ENCODE measurements at places on chromosomes 7 and 10.

DNA sequence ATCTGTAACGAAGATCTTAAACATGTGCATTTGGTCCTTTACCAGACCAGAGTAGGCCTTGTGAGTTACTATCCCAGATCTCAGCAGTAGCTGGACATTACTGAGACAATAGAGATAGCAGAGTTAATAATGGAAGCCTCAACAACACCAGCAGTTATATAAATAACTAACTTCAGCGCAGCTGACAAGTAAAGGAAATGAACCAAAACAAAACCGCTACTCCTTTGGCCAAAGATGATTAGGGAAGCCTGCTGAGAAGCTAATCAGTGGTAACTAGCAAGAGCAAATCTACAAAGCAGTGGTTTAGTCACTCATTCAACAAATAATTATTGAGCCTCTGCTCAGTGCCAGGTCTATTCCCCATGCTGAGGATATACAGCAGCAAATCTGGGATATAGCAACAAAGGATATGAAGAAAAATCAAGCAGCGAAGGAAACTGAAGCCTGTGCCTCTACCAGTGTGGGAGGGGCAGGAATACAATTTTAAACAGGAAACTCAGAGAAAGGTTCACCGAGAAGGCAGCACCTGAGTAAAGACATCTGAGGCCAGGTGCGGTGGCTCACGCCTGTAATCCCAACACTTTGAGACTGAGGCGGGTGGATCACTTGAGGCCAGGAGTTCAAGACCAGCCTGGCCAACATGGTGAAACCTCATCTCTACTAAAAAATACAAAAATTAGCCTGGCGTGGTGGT lies 103.6 kb downstream of the ELMO1 start:
- DNase-seq = no peak

GRCh38 chr10:26460736-26461135 lies 22.6 kb downstream of the APBB1IP start:
- no peak for DNase-seq

GRCh38 chr10:104472505-104472904 lies 118.9 kb downstream of the CFAP58 start:
- DNase-seq = no peak

DNA sequence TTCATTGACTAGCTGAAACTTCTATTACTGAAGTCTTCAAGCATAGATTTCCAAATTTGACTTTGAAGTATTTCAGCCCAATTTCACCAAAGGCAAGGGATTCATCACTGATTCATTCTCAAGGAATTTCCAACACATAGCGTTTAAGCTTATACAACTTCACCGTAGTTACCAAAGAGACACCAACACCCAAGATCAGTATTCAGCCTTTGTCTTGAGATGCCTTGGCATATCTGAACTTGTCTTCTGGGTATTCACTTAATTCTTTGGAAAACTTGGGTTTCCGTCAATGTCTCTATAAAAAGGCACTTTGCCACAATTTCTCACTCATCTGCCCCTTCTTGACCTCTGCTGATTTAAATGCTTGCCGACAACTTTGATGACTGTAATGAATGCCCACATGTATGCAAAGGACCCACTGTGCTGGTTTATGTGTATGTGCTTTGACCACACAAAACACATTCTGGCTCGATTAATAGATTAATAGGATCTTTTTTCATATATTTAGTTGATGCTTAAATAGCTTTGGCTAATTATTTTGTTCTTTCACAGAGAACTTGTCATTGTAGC lies 49.6 kb downstream of the TES start:
- no peak for DNase-seq

DNA sequence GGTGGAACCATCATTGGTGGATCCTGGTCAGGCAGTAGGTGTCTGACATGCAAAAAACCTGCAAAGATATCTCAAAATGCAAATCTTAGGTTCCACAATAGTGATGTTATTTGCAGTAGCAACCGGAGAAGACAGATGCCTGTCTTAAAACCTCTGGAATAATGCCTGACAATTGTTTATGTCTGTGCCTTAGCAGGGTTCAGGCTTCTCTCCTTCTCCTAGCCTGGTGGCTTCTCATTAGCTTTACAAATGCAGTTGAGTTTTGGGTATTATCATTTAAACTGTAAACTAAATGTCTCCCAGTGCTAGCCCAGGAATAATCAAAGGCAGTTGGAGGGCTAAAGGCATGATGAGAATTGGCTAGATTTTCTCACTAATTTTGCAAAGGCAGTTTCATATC lies 146.3 kb upstream of the NRG3 start:
- no peak for DNase-seq

DNA sequence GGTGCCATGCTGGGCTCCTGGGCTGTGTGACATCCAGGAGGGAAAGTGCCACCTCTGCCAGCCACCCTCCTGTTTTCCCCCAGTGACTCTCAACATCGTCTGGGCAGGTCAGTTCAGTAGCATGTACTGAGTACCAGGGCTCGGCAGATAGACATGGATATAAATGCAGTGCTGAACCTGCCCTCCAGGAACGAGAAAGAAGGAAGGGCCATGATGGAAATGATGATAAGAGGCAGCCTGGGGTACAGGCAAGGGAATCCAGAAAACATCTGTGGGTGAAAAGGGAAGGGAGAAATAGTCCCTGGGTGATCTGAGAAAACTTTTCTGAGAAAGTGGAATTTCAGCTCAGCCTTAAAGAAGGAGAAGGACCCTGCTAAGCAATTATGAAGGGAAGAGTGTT lies 12.1 kb downstream of the CNNM1 start:
- no peak for DNase-seq

- DNase-seq = no peak
Measured at GRCh38 chr10:8189458-8189857, 135.0 kb downstream of the GATA3 start.

GRCh38 chr7:73366127-73366526 lies 38.2 kb downstream of the FKBP6 start:
- DNase-seq = no peak

GRCh38 chr10:96588616-96589419 lies 2.0 kb upstream of the TM9SF3 start:
- peak; percentile 23 for DNase-seq

DNA sequence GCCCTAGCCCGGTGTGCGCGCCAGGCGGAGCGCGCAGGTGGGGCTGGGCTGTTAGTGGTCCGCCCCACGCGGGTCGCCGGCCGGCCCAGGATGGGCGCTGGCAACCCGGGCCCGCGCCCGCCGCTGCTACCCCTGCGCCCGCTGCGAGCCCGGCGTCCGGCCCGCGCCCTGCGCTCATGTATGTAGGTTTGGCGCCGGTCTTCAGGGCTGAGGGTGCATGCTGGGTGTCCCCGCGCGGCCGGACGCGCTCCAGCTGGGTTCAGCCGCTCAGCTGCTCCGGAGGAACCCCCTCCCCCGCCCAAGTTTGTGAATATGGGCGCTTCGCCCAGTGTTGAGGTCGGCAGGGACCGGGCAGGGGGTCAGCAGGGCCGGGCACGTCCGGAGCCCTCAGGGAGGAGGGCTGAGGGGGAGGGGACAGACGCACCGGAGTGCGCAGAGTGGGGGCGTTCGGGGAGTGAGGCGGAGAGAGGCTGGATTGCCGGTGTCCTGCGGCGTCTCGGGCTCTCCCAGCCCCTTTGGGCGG lies 559 bp downstream of the VWC2 start:
- no peak for DNase-seq

GRCh38 chr10:14017467-14017866 lies 313.3 kb downstream of the FRMD4A start:
- no peak for DNase-seq

GRCh38 chr7:121390617-121391016 lies 5.5 kb downstream of the FAM3C start:
- no peak for DNase-seq

DNA sequence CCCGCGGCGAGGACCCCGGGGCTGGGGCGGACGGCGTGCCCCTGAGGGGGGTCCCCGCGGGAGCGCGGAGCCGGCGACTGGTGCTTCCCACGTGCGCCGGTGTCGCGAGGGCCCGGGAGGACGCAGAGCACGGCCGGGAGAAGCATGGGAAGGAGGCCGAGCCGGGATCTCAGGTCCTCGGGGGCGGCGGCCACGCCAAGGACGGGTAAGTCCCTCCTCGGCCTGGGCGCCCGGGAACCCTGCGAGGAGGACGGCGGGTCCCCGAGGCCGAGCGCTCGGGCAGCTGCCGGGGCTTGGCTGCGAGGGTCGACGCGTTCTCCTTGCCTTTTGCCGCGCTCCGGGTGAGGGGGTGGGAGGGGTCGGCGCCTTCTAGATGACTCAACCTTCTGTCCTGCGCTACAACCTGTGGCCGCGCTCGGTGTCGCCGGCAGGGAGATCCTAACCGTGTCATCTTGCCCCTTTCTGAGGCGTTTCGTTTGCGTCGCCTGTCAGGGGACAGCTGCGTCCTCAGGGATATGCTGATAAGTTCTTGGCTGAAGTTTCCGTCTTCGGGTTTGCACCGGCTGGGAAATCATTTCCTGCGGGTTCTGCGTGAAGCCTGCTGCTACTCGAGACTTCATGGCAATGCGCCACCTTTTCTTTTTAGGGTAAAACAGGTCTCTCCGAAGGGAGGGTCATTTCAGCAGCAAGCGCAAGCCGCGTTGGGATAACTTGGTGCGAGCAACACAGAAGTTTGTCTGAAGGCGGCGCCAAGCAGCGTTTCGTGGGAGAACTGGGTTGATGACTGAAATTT lies 529 bp downstream of the TASOR2 start:
- DNase-seq = peak; percentile 72

DNA sequence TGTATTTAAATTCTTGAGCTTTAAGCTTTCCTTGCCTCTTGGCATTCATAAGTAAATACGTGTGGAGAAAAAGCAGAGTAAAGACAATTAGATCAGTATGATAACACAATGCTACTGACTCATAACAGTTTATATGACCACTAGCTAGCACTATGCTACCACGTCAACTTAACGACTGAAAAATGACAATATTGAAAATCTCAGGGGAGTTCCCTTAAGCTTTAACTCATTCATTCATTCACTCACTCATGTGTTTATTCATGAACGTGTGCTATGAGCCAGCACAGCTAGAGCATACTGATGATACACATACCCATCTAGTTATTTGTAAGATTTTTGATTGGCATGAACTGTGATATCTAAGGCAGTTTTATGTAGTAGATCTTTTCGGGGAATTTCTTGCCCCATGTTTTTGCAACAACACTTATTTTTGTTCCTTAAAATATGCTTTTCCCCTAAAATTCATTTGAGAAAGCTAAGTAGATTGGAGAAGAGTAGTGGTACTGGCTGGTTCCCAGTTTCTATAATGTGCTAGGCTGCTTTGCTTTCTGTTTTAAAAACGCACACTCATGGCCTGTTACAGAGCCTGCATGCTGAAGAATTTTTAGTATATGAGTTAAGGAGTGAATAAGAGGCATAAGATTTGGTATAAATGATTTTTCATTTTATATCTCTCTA lies 57.4 kb upstream of the ACBD5 start:
- DNase-seq = no peak

DNA sequence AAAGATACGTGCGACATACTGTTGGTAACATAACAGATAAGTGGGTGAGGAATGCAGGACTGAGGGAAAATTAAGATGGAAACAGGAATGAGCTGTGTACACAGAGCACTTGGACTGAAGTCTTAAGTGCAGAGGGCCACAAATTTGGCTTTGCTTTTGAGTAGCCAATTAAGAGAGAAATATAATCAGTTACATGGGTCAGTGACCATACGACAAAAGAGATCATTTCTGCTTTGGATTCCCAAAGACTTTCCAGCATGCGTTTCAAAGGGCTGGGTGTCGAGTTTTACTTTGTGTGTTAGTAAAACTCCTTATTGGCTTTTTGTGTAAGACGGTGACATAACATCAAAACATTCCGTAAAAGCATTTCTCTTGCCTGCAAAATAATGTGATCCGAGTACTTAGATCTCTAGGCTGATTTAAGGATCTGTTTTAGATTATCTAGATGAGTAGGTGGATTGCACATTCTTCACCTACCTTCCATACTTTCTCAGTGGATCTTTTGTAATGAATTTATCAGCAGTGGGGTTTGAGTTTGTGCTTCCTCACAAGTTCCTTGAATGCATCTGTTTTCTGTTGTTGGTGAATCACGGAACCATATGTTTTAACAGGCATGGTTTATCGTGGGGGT lies 7.5 kb downstream of the RABGEF1 start:
- DNase-seq = no peak

- DNase-seq = no peak
Measured at GRCh38 chr10:131834152-131834810, 66.5 kb upstream of the PPP2R2D start.

GRCh38 chr7:106862317-106863089 lies 2.6 kb upstream of the PIK3CG start:
- no peak for DNase-seq

GRCh38 chr7:75575488-75576121 lies 83.5 kb downstream of the SPDYE5 start:
- DNase-seq = no peak

DNA sequence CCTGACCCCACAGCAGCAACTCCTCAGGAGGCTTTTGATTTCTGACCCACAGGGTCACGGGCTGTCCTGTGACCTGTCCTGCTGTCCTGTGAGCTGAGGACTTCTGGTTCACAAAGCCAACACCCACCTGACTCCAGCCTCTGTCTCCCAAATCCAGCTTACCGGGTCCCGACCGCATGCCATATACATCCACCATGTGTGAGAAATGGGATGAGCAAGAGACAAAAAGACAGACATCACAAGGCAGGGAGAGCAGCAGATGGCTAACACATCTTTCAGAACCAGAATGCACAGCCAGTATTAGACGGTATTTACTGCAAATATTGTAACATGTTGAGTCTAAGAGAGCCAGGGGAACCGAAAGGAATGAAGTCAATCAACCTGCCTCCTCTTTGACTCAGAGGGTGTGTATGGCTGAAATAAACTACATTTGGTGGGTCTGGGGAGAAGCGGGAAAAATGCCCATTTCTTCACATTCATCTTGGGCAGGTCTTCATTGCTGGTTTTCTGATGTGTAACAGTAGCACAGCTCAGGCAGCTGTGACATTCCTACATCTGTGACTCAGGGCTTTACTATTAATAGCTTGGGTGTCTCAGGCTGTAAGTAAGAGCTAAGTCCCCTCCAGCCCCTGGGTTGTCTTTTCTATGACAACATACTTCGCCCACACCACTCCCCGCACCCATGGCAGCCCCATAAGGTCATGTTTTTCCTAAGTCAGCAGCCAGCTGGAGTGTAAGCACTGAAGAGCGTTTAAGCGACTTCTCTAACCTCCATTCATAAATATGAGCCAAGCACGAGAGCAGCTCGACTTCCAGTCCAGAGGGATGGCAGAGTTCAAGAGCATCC lies 25.0 kb downstream of the ABLIM1 start:
- DNase-seq = no peak

GRCh38 chr7:157651366-157652160 lies 314.8 kb downstream of the DNAJB6 start:
- DNase-seq = no peak

GRCh38 chr10:85224366-85224940 lies 896.1 kb downstream of the CCSER2 start:
- DNase-seq = no peak

GRCh38 chr10:24416248-24416647 lies 207.3 kb downstream of the KIAA1217 start:
- DNase-seq = no peak

All from stimulated activated naive CD4-positive, alpha-beta T cell treated with Interleukin-2 at 50 U/mL for 16 hours (primary cell).